T-helper 2 cell treated with Interferon-gamma antibody and Interleukin-4, amounts not matched to agents 5 μg/mL and 100 μg/mL, for 36 hours (primary cell): ENCODE measurements at places on chromosomes 1 and 21.

DNA sequence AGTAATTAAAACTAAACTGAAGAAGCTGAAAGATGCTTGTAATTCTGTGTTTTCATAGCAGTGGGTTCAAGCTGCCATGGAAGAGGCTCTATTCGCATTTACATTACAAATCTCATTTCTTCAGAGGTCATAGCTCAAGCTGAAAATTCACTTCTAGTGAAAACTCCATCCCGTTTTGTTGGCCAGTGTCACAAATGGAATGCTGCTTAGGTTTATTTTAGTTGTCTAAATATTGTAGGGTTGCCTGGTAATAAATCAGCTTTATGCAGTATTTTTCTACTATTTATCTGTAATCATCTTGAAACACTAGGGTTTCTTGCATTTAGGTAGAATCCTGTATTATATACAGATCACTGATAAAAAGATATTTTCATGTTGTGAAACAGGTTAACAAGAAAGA, 240.6 kb downstream of the PTBP2 start:
- DNase-seq = no peak

DNA sequence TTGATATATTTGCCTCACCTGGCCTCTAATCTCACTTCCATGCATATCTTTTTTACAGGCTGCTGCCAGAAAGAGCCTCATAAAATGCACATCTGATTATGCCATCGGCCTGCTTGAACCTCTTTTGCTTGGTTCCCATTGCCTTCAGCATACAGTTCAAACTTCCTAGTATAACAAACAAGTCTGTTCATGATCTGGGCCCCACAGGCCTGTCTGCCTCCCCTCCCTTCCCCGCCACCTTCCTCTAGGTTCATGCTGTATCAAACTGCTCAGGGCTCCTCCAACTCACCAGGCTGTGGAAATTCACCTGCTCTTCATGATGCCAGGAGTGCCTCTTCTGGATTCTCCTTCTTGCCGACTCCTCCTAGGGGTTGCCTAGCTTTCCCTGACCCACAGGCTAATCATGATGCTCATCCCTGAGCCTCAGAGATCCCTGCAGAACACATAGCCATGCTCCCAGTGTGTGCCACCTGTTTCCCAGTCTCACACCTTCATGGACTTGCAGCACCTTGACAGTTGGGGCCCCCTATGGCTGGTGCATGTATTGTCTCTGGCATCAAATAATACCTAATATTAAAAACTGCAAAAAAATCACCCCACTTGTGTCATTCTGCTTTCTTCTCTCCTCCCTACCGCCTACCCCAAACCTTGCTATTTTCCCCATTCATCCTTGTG, 33.7 kb upstream of the CD2 start:
- no peak for DNase-seq

GRCh38 chr1:113142791-113143190, 69.8 kb downstream of the LRIG2 start:
- no peak for DNase-seq

DNA sequence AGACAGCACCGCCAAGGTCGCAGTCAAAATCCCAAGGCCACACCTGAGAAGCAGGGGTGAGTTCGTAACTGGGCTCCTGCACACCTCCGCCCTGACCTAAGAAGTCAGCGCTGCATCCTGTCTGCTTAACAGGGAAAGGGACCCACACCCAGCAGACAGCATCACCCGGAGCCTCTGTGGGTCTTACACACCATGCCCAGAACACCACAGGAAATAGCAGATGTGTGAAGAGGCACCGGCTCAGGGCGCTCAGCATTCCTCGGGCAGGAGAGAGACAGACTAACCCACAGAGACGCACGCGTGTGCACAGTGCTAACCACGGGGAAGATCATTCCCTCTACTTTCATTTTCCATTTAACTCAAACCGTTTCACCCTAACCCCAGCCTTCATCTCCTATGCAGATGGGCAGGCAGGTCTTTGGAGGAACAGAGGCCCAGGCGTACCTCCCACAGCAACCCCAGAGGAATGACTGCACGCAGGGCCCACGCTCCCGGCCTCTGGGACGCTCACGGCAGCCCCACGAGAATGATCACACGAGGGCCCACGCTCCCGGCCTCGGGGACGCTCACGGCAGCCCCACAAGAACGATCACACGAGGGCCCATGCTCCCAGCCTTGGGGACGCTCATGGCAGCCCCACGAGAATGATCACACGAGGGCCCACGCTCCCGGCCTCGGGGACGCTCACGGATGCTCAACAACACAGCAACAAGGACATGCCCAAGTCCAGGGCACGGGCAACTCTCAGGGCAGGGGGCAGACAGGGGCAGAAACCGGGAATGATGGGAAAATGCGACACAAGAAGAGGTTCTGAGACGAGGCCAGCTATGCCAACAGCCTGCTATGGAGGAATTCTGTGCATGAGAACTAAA, 20.9 kb downstream of the POFUT2 start:
- peak; percentile 35 for DNase-seq

DNA sequence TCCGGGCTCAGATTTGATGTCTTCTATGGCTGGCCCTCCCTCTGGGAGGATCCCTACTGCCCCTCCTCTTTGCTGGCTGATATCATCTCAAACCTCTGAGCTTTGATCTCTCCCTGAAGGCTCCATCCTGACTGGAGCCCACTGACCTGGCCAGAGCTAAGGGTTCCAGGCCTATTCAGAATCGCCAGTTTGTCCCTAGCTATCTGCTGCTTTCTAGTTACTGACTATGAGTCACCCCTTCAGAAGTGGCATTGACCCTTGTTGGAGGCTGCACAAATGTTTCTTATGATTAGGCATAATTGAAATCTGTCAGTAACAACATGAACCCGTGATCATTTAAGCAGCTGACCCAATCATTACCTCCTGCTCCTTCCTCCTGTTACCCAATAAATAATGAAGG, 87.1 kb downstream of the ABCA4 start:
- DNase-seq = no peak

DNA sequence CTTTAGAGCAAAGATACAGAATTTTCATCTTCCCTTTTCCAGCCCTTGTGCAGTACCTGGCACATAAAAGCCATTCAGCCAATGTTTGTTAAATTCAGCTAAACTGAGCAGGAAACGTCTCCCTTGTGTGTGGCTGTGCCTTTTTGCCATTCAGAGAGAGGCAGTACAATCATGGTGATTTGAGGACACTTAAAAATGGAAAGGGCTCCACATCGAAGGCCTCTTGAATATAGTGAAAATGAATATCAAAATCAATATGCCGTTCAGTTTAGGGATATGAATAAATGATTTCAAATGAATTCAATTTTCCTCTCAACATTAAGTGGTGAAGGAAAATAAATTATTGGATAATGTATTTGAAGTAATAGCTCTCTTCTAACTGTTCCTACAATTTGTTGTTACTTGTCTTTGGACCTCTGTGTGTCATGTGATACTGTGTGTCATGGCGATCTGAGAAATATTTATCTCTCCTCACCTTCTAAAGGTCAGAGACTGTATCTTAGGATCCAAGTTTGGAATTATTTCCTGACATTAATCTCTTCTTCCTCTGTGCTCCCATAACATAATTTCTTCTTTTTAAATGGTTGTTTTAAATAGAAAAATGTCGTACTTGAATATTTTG, 355.6 kb upstream of the ST6GALNAC5 start:
- no peak for DNase-seq

DNA sequence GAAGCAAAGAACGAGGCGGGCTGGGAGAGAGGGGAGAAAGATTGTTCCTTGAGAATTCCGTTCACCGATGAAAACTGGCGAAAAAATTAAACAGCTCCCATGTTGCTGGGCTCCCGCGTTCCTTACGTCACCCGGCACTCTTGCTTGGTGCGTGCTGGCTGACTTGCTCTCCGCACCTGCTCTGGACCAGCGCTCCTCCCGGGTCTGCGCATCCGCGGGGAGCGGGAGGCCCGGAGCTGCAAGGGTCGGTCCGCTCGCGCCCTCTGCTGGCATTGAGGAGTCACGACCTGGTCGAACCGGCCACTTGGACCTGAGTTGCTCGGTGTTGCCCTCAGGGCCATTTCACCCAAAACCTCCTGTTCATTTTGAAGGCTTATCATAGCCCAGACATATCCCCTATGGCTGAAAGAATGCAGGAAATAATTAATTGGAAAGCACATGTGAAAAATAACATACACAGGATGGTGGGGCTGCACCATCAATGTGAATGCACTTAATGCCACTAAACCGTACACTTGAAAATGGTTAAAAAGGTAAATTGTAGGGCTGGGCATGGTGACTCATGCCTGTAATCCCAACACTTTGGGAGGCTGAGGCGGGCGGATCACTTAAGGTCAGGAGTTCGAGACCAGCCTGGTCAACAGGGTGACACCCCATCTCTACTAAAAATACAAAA, 98.9 kb upstream of the BACE2 start:
- peak; percentile 48 for DNase-seq

DNA sequence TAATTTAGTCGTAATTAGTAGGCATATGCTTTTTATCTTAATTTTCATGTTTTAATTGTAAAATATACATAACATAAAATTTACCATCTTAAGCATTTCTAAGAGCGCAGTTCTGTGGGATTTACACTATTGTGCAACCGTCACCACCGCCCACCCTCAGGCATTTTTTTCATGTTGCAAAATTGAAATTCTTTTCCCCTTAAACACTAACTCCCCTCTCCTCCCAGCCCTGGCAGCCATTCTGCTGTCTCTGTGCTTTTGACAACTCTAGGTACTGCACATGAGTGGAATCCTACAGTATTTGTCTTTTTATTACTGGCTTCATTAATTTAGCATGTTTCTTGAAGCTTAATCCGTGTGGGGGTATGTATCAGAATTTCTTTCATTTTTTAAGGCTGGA, 7.8 kb downstream of the PIK3CD start:
- DNase-seq = no peak

DNA sequence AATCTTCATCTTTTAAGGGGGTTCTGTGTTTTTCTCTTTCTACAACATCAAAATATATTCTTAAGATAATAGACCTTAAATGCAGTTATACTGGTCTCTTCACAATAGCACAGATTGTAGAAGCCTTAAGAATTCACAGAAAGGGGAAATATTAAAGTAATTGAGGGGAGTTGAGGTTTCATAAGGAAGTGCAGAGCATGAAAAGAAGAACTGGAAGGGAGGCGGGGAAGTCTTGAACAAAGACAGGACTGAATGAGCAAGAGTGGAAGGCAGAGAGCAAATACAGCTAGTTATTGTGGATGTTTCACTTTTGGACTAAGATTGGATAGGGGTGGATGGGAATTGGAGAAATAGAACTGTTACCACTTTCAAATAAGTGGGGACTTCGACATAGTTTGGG, 67.7 kb downstream of the PTGER3 start:
- DNase-seq = no peak

- DNase-seq = no peak
Observed at GRCh38 chr1:240344918-240345317, 253.2 kb downstream of the FMN2 start.
